NCI-H1694 treated with DMSO at 0.1 percent for 48 hours (cell line): ENCODE measurements at places on chromosomes 1 and 21.

DNA sequence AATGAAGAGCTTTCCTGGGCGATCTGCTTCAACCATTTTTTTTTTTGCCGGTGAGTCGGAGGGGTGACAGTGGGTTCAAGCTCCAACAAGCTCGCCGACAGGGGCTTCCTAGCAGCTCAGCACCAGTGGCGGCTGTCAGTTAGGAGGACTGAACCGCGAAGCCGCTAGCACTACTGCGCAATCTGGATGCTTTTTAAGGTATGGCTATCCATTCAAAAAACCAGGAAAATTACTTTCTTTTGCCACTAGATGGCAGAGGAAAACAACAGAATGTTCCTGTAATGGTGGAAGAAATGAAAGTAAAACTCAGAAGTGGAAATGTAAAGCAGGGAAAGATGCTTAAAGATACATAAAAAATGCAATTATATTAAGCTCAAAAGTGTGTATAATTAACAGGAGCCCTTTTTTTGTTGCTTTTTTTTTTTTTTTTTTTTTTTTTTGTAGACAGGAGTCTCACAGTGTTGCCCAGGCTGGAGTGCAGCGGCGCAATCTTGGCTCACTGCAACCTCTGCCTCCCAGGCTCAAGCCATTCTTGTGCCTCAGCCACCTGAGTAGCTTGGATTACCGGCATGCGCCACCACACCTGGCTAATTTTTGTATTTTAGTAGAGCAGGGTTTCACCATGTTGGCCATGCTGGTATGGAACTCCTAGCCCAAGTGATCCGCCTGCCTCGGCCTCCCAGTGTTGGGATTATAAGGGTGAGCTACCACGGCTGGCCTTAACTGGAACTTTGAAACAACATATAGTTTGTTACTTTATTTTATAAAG lies 8.5 kb downstream of the KYAT3 start:
- no peak for DNase-seq

- DNase-seq: no peak
Observed at GRCh38 chr21:45301521-45302081, 13.9 kb upstream of the POFUT2 start.

- DNase-seq: peak; percentile 85
Observed at GRCh38 chr1:108643492-108644335, 17.2 kb downstream of the HENMT1 start.

DNA sequence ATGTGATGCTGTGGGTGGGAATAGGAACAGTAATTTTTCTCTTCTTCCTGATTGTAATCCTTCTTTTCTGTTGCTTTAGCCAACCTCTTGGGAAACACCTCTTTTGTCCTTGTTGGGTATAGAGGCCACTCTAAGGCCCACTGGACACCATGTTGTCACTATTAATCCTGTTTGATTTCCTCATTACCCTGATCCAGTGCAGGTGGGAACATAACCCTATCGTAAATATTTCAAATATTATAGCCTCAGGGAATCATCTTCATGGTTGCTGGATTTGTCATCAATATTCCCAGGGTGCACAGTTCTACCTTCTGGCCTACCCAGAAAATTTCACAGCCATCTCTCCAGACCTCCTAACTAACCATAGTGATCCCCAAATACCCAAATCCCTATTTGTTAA lies 27.9 kb upstream of the SLC6A9 start:
- no peak for DNase-seq

- no peak for DNase-seq
Observed at GRCh38 chr1:204439621-204440375, 28.2 kb upstream of the PPP1R15B start.

DNA sequence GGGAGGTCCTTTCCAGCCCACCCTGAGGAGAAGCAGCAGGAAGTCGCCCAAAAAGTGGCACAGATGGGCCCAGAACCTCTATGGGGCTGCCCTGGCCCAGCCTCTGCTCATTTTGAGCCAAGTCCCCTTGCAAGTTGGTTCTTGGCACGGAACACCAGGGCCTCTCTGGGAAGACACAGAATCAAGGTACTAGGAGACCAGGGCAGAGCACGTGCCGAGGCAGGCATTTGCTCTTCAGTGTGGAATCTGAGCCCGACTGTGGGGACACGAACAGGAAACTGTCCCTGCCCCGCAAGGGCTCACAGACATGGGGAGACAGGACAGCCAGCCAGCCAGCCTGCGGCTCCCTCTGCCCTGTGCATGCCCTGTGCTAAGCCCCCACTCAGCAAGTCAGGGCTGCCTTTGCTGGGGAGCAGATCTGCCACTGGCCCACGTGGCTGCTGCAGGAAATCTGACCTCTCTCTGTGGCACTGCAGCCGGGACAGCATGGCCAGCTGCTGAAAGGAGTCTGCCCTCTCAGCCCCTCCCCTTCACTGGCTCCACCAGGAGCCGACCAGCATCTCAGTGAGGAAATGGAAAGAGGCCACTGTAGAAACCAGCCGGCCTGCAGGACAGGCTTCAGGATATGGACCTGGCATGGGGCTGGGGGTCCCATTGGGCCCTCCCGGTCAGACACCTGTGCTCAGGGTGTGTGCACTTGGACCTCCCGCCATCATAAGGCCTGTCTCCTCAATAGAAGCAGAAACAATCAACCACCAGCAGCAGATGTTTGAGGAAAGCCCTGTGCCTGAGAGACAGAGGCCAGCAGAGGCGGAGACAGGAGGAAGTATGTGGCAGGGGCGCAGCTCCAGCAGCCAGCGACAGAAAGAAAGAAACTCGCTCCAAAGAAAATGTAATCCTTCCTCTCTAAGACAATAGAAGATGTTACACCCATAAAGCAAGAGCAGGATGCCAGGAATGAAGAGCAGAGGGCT lies 3.7 kb downstream of the ARHGEF16 start:
- DNase-seq: no peak
